ENCODE measurements at places on chromosomes 4 and X. TPM values are rescaled to one million over a fixed set of nuclear protein-coding genes. Genes with fewer than 3 reads are reported as not detected.

AMBN gene
- 1.2 TPM for total RNA-seq

MTNR1A gene
- total RNA-seq: not detected

SHROOM2 gene
- 19.2 TPM for total RNA-seq

PRRG3 gene
- total RNA-seq: 6.1 TPM

TASL gene
- total RNA-seq: 0.82 TPM

MAGEA3 gene
- total RNA-seq: not detected

PDGFC gene
- total RNA-seq: 33.4 TPM

F9 gene
- not detected for total RNA-seq

TMEM35A gene
- 98.2 TPM for total RNA-seq

CCKAR gene
- total RNA-seq: not detected

IL2RG gene
- total RNA-seq: not detected

DNA sequence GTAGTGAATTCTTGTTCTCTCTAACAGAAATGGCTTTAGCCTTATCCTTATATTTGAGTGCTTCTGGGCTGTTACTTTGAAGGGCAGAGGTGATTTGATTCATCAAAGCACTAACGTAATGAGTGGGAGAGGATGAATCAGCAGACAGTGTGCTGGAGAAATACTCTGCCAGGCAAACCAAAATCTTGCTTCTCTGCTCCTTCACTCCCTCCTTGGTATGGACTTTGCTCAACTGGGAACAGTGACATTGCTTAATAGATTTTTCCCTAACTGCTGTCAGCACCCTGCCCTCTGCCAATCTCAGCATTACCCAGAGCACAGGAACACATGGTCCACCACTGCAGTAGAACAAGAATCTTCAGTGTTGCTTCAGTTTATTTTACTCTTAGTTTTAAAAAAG is 56.0 kb downstream of the PDLIM5 start:
- no peak for DNase-seq

- DNase-seq: no peak
Observed at GRCh38 chrX:69297506-69297905, 132.3 kb upstream of the PJA1 start.

DNA sequence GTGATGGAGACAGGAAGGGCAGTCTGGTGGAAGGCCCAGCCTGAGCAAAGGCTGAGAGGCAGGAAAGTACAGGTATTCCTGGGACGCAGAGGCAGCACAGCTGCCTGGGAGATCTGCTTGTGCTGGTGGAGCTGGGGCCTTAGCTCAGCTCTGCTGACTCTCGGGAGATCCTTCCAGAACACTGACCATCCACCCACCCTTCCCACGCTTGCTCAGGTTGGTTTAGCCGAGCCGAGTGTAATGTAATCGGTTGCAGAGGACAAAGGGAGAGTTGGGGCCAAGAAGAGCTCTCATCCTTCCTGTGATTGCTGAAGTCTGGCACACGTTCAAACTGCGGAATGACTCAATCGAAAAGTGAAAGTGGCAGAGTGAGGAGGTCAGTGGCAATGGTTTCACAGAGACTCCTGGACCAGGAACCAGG is 43.1 kb upstream of the GPR78 start:
- no peak for DNase-seq

DNA sequence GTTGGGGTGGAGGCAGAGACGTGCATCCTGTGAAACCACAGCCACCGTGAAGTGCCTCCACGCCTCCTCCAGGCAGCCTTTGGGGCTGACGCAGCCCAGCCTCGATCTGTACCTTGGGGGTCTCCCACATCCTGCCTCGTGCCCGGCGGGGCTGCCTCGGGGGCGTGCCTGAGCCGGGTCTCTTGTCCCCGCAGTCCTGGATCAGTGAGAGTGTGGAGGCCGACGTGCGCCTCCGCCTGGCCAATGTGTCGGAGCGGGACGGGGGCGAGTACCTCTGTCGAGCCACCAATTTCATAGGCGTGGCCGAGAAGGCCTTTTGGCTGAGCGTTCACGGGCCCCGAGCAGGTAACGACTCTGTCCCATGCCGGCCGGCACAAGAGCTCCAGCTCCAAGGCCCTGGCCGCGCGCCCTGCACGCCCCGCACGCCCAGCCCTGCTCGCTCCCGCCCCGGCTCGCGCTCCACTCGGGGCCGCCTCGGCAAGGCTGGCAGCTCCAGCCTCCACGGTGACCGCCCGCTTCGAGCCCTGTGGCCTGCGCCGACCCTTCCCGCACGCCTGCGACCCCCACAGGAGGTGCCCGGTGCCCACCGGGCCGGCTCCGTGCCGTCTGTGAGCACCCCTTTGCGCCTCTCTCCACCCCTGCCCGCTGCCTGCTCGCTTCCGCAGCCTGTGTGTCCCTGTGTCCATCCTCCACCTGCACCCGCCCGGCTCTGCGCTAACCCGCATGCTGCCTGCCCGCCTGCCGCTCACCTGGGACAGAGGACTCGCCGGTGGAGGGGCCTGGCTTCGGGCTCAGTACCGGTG is 9.8 kb downstream of the FGFR3 start:
- DNase-seq: no peak

DNA sequence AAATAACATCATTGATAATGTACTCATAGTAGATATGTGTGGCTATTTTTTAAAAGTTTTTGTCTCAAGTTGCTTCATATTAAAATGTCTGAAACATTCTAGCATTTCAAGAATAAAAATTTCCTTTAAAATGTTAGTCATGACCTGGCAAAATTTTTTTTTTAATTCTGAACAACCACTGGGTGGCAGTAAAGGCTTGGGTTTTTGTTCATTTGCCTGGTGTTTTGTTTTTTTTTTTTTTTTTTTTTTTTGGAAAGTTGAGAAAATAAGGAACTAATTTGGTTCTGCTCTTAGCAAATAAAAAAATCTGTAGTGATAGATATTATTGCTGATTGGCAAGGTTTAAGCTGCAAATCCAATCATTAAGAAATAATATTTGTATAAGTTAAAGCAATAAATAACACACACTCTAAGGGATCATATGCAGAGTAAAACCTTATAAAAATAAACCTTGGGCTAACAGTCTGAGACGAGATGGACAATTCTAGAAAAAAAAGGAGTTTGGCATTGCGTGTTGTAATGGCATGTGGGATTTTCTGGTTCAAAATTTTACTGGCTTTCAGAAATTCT is 81.4 kb downstream of the CEP44 start:
- DNase-seq: no peak

- no peak for DNase-seq
Observed at GRCh38 chr4:111215755-111216154, 592.9 kb upstream of the PITX2 start.

GRCh38 chr4:176850436-176850835 is 57.7 kb upstream of the VEGFC start:
- no peak for DNase-seq

DNA sequence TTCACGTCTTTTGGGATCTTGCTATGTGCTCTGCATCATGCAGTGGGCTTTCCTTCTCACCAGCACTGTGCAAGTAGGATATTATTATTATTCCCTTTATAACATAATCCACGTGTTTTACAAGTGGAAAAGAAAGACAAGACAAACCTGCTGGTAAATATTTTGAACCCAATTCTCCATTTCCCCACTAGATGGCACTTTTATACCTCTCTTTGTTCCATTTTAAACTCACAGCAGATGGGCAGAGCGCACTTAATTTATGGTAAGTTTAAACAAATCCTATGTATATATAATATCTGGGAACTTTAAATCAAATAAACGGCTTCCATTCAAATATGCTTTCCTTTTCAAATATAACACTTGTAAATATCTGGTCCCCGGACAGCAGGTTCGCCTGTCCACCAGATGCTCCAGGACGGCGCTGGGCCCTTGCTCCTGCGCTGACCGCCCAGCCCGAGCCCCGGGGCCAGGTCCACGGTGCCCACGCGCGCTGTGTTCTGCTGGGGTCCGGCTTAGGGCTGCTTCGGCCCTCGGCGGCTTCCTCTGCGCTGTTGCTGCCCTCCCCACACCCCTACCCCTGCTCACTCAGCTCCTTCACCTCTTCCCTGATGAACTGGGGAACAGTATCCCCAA is 31.1 kb downstream of the F11 start:
- peak; percentile 54 for DNase-seq

- no peak for DNase-seq
Observed at GRCh38 chr4:98092833-98093439, 50.3 kb downstream of the STPG2 start.

DNA sequence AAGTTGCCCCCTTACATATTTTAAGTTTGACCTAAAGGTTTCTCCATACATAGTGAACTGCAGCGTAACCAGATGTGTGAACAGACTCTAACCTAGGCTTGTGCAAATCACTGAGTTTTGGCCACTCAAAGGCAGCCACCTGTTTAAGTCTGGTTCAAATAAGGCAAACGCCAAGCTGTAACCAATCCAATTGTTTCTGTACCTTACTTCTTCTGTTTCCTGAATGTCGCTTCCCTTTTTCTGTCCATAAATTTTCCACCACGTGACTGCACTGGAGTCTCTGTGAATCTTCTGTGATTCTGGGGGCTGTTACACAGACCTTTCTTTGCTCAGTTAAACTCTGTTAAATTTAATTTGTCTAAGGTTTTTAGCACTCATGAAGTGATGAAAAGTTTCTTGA is 618.8 kb downstream of the GLUD2 start:
- DNase-seq: no peak

DNA sequence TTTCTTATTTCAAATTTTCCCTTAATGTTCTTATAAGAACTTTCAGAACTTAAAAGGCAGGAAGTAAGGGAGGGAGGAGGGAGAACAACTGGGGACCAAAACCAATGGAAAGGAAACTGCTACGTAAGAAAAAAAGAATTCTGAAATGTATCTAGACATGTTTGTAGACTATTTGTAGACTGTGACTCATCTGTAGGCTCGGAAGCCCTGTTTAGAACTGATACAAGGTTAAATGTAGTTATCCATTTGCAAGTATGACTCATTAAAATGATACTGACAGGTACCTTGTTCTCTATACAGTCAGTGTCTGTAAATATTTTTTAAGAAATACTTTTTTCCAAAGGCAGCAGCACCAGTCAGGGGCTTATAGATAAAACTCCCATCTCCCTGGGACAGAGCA is 202.0 kb downstream of the DHX15 start:
- no peak for DNase-seq

DNA sequence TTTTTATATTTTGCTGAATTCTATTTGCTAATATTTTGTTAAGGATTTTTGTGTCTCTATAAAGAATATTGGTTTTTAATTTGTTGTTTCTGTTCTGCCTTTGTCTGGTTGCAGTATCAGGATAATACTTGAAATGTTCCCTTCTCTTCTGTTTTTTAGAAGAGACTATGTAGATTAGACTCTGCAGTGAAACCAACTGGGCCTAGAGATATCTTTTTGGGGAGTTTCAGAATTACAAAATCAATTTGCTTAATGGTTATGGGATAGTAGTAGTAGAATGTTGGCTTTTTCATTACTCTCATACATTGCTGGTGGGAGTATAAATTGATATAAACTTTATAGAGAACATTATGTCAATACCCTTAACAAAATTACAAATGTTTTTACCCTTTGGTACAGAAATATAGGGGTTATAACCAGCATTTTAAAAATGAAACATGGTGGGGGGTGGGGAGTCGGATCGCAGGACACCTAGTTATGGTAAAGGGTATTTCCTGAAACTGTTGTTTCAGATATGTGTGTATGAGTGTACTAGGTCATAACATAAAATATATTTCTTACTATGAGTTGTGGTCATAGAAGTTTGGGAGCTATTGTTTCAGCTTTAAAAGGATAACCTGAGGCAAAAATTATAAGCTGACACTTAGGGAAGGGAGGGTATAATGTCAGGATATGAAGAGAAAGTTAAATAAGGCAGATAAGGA is 29.0 kb downstream of the CLOCK start:
- no peak for DNase-seq

- DNase-seq: no peak
Observed at GRCh38 chrX:67717571-67717970, 173.8 kb downstream of the AR start.

- DNase-seq: no peak
Observed at GRCh38 chr4:142883040-142883832, 37.1 kb upstream of the INPP4B start.

DNA sequence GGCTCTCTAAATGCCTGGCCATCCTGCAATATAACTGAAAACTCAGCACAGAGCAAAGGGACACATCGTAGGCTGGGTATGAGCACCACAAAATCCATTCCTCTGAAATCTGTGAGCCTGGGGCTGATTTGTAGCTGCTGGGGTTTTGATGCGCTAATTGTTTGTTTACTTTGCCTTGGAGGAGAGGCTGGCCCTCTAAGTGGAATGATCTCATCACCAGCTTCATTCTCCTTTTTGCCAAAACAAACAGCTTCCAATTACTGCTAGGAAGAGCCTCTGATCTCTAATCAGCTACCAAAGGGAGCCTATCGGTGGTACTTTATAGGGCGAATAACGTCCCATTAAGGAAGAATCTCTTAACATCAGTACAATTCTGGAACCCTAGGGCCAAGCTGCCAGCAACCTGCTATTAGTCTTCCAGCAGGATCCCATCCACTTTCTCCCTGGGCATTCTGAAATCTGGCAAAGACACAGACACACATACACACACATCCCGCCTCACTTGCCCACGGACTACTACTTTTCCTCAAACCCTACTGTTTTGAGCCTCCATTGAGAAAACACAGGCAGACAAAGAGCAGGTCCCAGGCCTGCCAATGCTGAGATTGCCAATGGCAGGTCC is 5.8 kb downstream of the ANOS1 start:
- no peak for DNase-seq

DNA sequence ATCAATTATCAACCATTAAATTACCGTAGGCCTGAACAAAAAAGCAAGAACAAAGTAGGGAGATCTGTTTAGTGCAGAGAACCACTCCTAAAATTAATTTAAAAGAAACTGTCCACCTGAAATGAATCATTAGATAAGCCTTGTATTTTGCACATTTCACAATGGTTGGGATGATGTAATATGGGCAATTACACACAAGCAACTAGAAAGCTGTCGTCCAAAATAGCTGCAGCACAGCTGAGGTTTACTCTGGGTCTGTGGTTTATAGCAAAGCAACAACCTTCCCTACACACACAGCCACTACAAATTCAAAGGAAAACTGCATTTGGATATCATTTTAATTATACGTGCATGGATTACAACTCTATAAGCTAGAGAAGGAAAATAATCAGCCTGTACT is 28.5 kb downstream of the PCDH19 start:
- DNase-seq: no peak

- no peak for DNase-seq
Observed at GRCh38 chrX:125150231-125150630, 169.4 kb upstream of the TEX13C start.

DNA sequence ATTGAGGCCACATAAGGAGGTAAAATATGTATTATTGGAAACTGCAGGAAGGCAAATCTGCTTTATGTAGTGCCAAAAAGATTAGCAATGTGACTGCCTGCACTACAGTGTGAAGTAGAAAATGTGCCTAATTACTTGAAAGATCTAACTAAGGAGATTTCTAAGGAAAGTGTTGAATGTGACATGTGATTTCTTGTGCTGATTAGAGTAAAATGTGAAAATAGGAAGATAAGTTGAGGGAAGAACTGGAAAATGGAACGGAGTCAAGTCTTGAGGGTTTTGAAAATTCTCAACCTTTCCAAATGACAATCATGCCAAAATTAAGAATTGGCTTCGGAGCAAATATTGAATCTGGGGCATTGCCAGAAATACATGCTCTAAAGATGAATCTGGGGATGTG is 209.5 kb upstream of the SPOCK3 start:
- DNase-seq: no peak

Measured in frontal cortex (tissue), 4 donors.